Dermis blood vessel endothelial cell (primary cell): ENCODE measurements at places on chromosomes 4 and X. TPM values are rescaled to one million over a fixed set of nuclear protein-coding genes. Genes with fewer than 3 reads are reported as not detected.

- no peak for DNase-seq
Measured at GRCh38 chr4:70958681-70959080, 34.8 kb upstream of the DCK start.

DNA sequence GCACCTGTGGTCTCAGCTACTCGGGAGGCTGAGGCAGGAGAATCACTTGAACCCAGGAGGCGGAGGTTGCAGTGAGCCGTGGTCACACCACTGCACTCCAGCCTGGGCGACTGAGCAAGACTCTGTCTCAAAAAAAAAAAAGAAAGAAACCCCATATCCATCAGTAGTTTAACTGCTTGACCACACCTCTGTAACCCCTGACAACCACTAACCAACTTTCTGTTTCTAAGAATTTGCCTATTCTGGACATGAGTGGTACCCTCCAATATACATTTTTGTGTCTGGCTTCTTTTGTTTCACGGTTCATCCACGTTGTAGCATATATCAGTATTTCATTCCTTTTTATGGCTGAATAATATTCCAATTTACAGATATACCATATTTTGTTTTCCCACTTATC, 9.1 kb downstream of the PPAT start:
- no peak for DNase-seq

- DNase-seq, result peak; percentile 26
Measured at GRCh38 chrX:86021652-86022289, 25.6 kb downstream of the CHM start.

DNA sequence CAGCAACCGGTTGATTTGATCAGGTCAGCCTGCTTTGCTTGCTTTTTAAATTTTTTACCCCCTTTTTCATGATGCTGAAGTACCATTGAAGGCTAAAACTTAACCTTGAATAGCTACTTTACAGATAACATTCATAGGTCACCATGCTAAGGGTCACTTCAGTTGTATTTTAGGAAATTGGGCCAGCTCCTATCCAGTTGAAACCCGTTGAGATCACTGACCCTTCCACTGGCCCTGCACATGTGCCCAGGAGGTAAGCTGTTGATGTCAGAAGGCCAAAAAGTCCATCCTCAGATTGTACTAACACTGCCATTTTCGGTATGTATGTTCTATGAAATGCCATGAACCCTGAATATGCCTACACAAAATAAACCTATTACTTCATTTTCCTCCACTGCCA, 133.0 kb upstream of the FAT4 start:
- no peak for DNase-seq

DNA sequence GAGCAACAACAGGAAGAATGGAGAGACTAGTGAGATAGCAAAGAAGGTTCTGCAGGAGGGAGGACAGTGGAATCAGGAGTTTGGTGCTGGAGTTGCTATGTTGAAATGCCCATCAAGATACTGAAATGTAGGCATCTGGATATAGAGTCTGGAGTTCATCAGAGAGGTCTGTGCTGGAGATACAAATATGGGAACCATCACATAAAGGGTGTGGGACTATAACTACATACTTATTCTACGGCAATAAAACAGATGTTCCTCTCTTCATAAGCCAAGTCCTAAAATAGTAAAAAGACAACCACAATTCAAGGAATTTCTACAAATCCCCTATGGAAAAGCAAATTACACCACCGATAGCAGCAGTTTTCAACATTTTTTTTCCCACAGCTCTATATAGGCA, 1.6 kb downstream of the MED14 start:
- no peak for DNase-seq

GRCh38 chr4:164997324-164997723, 19.9 kb upstream of the TRIM61 start:
- no peak for DNase-seq

- DNase-seq, result no peak
Measured at GRCh38 chr4:158799013-158799770, 30.4 kb downstream of the FNIP2 start.

- DNase-seq, result no peak
Measured at GRCh38 chr4:108097990-108098553, 70.7 kb downstream of the LEF1 start.

- DNase-seq, result peak; percentile 20
Measured at GRCh38 chr4:41282366-41282765, 25.6 kb downstream of the UCHL1 start.

- DNase-seq, result peak; percentile 17
Measured at GRCh38 chr4:140005699-140006098, 148.3 kb downstream of the MAML3 start.

The DKK2 gene
- total RNA-seq, result not detected in 2 replicates

The STBD1 gene
- 1.0 and 1.3 TPM in 2 replicates for total RNA-seq

The UGT2A2 gene
- total RNA-seq, result not detected in 2 replicates

The DCAF8L2 gene
- not detected in 2 replicates for total RNA-seq

The MSX1 gene
- 3.7 and 9.0 TPM in 2 replicates for total RNA-seq

The GPRASP3 gene
- total RNA-seq, result 6.0 TPM in 2 replicates
